ENCODE measurements at places on chromosomes 6 and 20.

GRCh38 chr6:41228616-41229015 lies 467 bp downstream of the TREML4 start:
- no peak for DNase-seq

DNA sequence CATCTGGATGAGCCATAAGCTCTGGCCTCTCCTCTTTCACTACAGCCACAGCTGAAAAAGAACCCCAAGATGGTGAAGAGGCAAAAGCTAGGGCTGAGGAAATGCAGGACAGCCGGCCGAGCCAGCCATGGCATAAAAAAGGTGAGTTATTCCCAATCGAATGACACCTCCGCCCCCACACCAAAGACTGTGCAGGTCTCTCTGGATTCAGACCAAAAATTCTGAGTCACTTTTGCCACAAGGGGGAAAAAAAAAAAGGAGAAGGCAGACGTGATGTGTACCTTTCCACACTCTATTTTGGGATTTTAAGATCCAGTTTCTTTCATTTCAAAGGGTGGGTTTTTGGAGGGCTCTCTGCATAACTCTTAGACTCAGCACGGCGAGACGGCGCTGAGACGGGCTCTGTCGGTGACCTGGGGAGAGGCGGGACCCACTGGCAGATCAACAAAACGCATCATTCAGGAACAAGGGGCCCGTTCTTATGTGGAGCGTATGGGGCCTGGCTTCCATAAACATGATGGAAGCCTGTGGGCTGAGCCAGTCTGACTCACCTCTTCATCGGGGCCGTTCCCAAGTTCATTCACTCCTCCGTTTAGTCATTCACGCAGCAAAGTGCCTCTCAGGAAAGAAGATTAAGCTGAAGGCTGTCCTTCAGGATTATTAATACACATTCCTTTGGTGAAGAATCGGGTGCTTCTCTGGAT lies 54.8 kb downstream of the NFATC2 start:
- peak; percentile 89 for DNase-seq

DNA sequence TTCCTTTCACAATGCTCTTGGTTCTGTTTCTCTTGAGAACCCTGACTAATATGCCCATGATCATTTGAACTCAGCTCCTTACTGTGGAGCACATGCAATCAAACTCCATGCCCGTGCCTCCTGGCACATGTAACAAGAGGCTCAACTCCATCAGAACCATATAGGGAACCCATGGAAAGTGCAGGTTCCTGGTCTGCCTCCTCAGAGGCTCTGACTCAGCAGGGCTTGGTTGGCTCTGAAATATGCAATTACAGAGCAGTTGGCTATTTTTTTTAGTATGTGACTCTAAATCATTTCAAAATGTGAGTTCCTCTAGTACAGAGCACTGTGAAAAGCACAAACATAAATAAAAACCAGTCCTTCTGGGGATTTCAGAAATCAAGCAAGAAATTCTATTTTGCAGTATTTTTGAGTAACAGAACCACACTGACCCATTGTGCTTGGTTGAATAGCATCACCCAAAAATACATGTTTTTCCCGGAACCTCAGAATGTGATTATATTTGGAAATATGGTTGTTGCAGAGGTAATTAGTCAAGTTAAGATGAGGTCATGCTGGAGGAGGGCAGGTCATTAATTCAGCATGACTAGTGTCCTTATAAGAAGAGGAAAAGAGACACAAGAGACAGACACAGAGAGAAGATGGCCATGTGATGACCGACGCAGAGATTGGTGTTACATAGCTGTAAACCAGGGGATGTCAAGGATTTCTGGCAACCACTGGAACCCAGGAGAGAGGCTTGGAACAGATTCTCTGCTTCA lies 13.2 kb upstream of the MAP3K4 start:
- no peak for DNase-seq

DNA sequence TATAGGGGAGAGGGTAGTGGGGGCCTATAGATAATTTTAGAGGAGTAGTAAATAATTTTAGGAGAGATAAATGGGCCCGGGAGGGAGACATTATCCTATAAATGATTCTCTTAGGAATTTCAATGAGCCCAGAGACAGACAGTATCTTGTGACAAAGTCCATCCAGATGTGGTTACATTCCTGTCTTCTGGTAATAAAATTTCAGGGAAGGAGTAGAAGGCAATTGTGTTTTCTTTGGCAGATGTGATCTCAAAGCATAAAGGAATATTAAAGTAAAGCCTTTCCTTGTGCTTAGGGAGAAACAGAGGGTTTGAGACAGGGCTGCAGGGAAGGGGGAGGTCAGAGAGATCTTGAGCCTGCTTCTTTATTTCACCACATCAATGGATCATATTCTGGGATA lies 979.8 kb upstream of the GJE1 start:
- DNase-seq, result no peak

DNA sequence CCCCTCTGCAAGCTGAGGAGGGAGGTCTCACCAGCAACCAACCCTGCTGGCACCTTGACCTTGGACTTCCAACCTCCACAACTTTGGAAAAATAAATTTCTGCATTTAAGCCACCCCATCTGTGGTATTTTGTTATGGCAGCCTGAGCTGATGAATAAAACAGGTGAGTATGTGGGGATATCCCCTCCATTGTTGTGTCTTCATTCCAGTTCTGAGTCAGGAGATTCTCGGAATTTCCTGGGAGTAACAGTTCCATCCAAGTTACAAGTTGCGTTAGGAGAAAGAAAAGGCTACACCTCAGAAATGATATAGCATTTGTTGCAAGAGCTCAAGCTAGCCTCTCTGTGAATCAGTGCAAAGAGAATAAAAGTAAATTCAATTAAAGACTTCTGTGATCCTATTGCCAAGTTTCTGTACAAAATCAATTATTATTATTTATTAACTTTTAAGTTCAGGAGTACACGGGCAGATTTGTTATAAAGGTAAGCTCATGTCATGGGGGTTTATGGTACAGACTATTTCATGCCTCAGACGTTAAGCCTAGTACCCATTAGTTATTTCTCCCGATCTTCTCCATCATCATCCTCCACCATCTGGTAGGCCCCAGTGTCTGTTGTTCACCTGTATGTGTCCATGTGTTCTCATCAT lies 153.0 kb downstream of the NKAIN2 start:
- DNase-seq, result peak; percentile 4

DNA sequence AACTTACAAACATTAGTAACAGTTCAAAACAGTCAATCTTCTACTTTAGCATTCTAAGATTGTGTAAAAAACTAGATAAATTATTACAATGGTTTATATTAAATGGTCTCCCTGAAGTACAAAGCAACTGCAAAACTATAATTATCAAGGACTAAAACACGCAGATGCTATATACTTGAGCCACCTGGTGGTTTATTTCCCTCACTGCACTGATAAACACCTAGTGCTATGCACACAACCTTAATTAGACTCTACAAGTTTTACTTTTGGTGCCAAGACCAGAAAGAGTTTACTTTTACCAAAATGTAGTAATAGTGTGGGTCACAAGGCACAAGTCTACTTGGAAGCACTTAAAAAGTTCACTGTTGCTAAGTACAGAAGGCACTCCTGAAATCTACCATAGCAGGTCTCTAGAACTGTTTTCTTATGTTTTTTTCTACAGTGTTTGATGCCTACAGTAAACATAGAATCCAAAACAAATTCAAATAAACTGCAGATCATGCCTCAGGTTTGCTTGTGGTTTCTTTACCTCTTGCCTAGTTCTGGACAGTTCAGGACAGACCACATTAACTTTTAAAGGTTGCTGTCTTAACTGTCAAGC lies 49.2 kb downstream of the GMDS start:
- DNase-seq, result peak; percentile 37

DNA sequence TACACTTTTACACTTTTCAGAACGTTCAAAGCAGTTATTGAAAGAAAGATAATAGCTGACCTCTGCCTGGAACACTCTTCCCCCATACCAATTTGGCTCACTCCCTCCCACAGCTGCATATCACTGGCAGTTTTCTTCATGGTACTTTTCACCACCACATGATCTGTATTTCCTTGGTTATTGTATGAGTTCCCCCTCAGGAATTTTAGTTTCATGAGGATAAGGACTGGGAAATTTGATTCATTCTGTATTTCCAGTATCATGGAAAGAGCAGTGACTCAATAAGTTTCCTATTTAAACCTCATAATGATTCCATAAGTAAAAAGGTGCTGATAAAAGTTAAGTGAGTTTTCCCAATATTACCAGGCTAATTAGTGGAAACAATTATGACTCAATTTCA lies 16.0 kb downstream of the HTR1B start:
- DNase-seq, result peak; percentile 81

GRCh38 chr6:162873537-162873936 lies 145.8 kb downstream of the PACRG start:
- DNase-seq, result no peak

- no peak for DNase-seq
These were observed 106.8 kb upstream of the RIPOR2 start for GRCh38 chr6:25042536-25042935.

- DNase-seq, result no peak
These were observed 220.2 kb upstream of the RNF24 start for GRCh38 chr20:4235512-4236043.

DNA sequence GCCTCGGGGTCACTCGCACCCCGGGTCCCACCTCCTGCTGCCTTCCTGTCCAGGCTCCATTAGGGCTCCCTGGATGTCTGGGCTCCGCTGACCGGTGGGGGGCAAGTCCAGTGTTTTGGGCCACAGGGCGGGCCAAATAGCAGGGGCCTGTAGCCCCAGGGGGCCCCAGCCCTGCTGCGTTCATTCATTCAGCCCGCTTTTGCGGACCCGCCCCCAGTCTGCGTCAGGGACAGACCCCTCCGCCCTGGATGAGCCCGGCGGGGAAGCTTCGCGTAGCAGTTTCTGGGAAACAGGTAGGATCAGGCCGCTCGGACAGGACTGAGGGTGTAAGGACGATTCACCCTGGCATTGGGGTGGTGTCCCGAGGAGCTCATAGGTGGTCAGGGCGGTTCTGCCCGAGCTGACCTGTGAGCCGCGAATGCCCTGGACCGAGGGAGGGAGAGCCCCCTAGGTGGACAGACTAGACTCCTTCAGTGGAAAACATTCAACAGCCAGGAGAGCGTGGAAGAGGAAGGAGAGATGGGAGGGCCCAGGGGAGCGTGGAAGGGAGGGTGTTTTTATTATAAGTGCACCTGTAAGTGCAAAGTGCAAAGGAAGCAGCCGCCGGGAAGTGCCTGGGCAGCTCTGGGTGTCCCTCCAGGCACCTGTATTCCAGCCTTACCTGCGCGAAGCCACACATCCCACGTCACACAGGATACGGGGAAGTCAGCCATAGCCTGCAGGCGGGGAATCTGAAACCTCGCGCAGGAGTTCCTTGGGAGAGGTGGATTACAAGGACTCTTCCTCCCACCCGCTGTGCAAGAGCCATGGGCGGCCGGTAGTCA lies 662 bp downstream of the ENTPD6 start:
- DNase-seq, result no peak

All from NCI-H226 (cell line).